Cardiac muscle cell (in vitro differentiated cells and primary cell): ENCODE measurements at places on chromosomes 4 and X. TPM values are rescaled to one million over a fixed set of nuclear protein-coding genes. Genes with fewer than 3 reads are reported as not detected.

CLNK gene
- not detected in 2 replicates for total RNA-seq

DNA sequence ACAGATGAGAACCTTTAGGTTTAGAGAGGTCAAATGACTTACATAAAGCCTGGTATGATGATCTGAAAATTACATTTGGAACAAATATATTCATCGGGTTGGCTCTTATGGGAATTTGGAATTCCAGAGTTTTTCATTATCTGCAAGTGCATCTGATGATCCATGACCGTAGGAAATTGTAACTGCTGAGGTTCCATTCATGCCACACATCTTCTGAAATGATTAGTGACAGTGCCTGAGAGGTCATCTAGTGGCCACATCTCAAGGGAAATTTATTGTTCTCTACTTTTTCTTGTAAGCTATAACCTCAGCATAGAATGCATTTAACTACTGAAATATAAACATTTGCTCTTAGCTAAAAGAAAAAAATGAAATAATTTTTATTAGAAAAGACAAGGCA, 105.8 kb upstream of the NWD2 start:
- no peak for DNase-seq

DNA sequence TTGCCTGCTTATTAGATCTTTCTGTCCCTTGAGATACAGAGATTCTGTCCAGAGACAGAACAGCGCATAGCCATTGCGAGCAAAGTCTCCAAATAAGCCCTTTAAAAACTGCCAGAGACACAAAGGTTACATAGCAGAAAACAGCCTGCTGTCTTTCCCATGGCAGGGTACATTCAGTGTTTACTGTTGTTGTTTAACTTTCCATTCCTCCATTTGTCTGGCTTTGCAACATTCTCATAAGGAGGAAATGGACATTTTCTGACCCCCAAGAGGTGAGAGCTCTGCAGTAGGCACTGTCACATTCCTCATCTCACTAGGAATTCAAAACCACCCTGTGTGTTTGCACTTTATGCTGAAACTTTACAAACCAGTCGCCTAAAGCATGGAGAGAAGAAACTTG, 48.3 kb downstream of the PDE5A start:
- DNase-seq: no peak

DNA sequence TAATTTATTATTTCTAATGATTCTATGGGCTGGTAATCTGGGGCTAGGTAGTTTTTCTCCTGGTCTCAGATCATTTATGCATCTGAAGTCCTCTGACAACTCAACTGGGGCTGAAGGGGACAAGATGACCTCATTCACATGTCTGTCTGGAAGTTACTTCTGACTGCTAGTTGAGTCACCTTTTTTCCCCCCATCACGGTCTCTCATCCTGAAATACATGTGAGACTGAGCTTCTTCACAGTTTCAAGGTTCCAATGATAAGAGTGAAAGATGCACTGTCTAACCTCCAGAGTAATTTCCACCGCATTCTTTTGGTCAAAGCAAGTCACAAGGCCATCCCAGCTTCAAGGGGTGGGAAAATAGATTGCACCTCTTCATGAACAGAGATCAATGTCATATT, 356.7 kb upstream of the RPS6KA3 start:
- DNase-seq: no peak

WDR17 gene
- total RNA-seq: 0.39 and 0.95 TPM in 2 replicates

- DNase-seq: no peak
Observed at GRCh38 chrX:102975016-102975415, 37.9 kb downstream of the RAB40AL start.

- DNase-seq: no peak
Observed at GRCh38 chr4:60794372-60794771, 405.8 kb upstream of the ADGRL3 start.

- DNase-seq: peak; percentile 35
Observed at GRCh38 chrX:115679460-115679859, 118.5 kb downstream of the PLS3 start.

GAGE12E gene
- not detected in 2 replicates for total RNA-seq

- no peak for DNase-seq
Observed at GRCh38 chr4:176539785-176540175, 220.0 kb downstream of the SPCS3 start.

GRCh38 chr4:65552057-65552456, 118.2 kb downstream of the EPHA5 start:
- DNase-seq: no peak

GRCh38 chr4:175906384-175906783, 94.3 kb upstream of the GPM6A start:
- DNase-seq: no peak

- DNase-seq: peak; percentile 86
Observed at GRCh38 chr4:55345980-55346850, at the start of gene SRD5A3. SRD5A3 (plus strand) TSS chr4:55346242; CDS start chr4:55346337, 95 bp downstream.

- peak; percentile 71 for DNase-seq
Observed at GRCh38 chrX:31499109-31499508, 427.3 kb upstream of the FTHL17 start.

GRCh38 chrX:109709129-109709631, 23.9 kb downstream of the ACSL4 start:
- peak; percentile 68 for DNase-seq

- DNase-seq: no peak
Observed at GRCh38 chrX:10159145-10159468, 2.3 kb downstream of the CLCN4 start.

DNA sequence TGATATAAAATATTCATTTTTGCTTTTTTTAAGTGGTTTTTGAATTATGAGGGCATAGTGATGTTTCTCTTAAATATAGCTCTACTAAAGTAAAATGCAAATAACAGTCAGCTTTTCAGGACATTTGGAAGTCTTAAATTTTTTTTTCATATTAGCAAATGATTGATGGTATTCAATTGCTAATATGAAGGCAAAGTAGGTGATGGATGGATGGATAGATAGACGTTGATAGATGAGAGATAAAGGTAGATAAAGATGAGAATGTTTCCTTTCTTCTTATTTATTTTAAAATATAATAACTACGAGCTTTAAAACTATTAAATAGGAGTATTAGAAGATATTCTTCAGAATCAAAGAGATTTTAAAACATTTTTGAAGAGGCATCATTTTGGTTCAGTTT, 83.7 kb downstream of the FBXO8 start:
- no peak for DNase-seq

DNA sequence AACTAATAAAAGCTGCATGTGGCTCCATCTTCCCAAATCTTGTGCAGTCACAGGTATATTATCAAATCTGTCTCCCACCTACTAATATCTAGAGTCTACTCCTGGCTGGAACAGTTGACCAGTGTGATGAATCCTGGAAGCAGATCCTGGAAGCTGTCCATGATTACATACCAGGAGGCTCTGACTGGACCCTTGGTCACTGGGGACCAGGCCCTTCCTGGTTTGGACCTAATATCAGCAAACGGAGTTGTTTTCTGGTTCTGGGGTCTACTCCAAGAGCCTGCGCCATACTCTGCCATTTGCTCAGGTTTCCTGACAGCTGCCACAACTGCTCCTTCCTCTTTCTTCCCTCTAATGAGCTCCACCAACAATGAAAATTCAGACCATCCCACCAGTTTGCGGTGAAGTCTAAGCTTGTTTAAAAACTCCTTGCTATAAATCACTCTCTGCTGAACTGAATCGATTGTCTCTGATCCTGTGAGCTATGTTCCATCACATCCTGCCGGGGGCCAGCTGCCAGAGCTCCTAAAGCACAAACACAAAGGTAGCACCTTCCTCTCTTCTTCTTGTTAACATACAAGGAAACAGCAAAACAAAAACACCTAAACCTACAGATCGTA, 114.2 kb downstream of the PALLD start:
- DNase-seq: no peak

- DNase-seq: no peak
Observed at GRCh38 chr4:112257098-112257497, 25.5 kb downstream of the AP1AR start.

DNA sequence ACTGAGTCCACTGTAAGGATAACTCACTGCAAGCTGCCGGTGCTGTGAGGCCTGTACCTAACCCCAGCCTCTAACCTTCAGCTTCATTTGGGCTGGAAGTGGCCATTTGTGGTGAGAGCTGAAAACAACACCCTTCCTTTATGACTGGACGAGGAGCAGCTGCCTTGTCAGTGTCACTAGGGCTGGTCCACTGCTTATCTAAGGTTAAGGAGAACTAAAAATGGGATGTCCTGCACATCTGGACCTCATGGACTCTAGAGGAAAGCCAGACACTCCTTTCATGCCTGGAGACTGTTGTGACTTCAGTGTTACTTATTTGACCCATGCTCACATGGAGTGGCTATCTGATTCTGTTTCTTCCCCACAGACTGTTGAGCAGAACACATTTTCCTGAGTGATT, 139.9 kb downstream of the ZNF518B start:
- no peak for DNase-seq

- DNase-seq: no peak
Observed at GRCh38 chr4:925171-925570, 6.9 kb downstream of the GAK start.

- DNase-seq: no peak
Observed at GRCh38 chr4:172986114-172986513, 182.5 kb upstream of the GALNT7 start.

DNA sequence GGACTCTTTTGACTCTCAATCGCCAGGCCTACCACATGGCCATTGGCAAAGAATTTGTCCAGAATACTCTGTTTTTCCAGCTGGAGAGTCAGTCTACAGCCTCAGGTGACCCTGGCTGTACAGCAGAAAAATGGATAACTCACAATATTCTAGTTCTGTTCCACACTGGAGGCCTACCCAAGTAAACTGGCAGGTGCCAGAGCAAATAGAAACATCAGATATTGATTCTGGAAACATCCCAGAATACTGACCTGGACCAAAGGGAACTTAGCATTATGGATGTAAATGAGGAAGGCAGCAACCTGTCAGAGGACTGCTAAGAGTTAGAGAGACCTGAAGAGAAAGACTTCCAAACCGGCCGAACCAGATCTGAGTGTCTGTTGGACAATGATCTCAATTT, 147.9 kb upstream of the SMAD1 start:
- DNase-seq: no peak

ADGRG4 gene
- total RNA-seq: not detected in 2 replicates

GRCh38 chr4:7722766-7723387, 216.8 kb downstream of the AFAP1 start:
- no peak for DNase-seq

GRCh38 chr4:46329118-46329976, 60.6 kb downstream of the GABRA2 start:
- DNase-seq: peak; percentile 67

GRIPAP1 gene
- total RNA-seq: 34.7 and 67.3 TPM in 2 replicates

DNA sequence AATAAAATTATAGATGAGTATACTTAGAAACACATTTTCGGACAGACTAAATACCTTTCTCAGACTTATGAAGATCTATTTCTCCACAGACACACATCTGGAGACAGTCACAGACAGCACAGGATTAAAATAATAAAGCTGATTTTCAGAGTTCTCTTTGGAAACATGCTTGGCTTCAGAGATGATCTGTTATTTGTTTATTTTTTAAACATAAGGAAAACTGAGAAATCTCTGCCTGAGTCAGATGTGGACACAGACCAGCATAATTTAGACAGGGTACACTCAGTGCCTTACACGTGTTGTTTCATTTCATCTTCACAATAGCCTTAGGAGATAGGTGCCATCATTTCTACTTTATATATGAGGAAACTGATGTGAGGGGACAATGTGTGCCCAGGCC, 92.1 kb downstream of the SLC9A7 start:
- no peak for DNase-seq

DNA sequence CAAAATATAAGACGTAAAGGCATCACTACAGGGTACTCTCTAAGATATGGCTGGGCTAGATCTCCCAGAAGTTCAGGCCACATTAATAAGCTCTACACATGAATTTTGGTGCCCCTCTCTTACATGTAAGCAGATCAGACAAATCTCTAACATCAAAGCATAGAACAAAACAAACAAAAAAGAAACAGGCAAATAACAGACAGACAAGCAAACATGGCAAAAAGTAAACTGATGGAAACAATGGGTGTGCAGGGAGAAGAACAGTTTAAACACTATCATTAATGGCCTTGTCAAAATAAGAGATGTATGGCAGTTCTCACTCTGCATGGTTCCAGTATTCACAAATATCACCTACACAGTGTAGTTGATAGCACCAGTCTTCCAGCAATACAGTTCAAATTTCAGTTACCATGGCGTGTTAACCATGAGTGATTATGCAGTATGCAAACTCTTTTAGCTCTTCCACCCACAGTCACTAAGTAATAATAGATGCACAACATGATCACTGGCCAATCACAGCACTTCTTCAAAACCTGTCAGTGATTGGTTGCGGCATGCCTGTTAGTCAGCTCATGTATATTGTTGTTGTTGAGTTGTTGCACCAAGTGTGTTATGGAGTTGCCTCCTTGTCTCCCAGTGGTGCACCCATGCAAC, 110.7 kb upstream of the TLR3 start:
- no peak for DNase-seq

GRCh38 chrX:11209798-11210414, 83.3 kb upstream of the AMELX start:
- DNase-seq: peak; percentile 20

GRCh38 chr4:61385256-61385655, 185.1 kb downstream of the ADGRL3 start:
- DNase-seq: no peak

DNA sequence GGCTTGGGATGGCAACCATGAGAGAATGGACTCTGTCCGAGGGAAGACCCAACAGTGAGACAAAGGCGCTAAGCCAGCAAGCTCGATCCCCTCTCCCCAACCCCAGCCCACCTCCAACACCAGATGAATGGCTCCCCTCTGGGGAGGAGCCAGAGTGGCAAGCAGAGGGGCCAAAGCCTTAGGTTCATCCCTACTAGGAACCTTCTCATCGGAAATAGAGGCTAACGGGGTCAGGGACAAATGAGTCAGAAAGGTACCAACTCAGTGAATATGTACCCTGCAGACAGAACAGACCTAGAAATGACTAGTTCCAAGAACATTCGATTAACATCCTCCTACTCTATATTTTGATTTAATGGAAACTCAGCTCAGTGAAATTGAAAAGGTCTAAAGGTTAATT, 73.9 kb downstream of the NSG1 start:
- no peak for DNase-seq

TEX13D gene
- total RNA-seq: not detected in 2 replicates

DNA sequence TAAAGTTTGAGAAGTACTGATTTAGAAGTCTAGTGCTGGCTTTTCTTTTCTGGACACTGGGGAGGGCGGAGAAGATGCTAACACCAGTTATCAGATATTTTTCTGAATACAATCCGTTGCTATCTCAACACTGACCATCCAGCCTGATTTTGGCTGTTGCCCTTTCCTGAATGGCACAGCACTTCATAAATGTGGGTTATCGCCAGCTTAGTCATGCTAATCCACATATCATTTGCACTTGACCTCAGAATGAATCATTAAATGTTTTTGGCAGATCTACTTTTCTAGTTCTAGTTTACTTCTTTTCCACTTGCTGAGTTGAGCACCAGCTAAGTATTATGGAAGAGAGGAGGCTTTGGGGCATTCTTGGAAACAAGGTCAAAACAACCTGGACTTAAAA, 60.8 kb upstream of the ESX1 start:
- DNase-seq: no peak

- DNase-seq: no peak
Observed at GRCh38 chrX:44891642-44892041, 18.7 kb downstream of the KDM6A start.

ZCCHC12 gene
- total RNA-seq: 2.5 and 5.0 TPM in 2 replicates

MAGEA9B gene
- not detected in 2 replicates for total RNA-seq
